ENCODE measurements at places on chromosomes 5 and 9. TPM values are rescaled to one million over a fixed set of nuclear protein-coding genes. Genes with fewer than 3 reads are reported as not detected.

DNA sequence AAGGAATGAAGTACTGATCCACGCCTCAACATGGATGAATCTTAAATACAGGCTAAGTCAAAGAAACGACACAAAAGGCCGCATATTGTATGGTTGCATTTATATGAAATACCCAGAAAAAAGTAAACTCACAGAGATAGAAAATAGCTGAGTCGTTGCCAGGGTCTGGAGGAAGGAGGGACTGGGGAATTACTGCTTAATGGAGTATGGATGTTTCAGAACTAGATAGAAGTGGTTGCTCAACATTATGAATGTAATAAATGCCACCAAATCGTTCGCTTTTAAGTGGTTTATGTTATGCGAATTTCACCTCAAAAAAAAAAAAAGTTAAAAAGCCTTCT lies 784 bp upstream of the MSANTD3 start:
- no peak for DNase-seq

GRCh38 chr5:68770551-68770950 lies 323.3 kb upstream of the SLC30A5 start:
- no peak for DNase-seq

DNA sequence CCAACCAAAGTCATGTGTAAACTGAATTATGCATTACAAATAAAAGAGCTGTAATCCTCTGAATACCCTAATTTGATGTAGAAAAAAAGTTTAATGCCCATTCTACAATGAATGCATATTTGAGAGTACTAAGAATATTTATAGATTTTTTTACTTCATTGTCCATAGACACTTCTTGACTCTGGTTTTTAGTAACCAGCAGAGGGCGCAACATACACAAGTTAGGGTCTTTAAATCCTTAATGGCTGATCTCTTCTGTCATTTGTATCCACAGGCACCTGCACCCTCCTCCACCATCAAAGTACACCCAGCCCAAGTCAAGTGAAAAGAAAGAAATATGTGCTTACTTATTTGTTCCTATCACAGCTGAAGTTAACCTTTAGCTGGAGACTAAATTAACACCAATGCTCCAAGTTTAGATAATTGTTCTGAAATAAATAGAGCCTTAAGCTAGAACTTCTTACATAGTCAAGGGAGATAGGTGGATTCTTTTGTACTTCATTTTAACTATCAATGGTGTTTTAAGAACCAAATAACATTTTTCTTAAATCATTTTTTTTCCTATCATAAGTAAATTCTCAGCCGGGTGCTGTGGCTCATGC lies 524.2 kb upstream of the DAB2 start:
- DNase-seq = peak; percentile 48

- no peak for DNase-seq
These were observed 234.9 kb downstream of the SAXO1 start for GRCh38 chr9:18798106-18798505.

The NSA2 gene
- polyA plus RNA-seq = 326 TPM

- DNase-seq = no peak
These were observed 70.1 kb upstream of the RAPGEF1 start for GRCh38 chr9:131809941-131810344.

- no peak for DNase-seq
These were observed 6.3 kb downstream of the SLC12A7 start for GRCh38 chr5:1105350-1106265.
